ENCODE measurements at places on chromosomes 7 and 10. TPM values are rescaled to one million over a fixed set of nuclear protein-coding genes. Genes with fewer than 3 reads are reported as not detected.
A peak's percentile ranks its signal among the peaks of the same experiment; 100 is the strongest.

LRGUK gene
- 0.40 TPM for total RNA-seq

DNA sequence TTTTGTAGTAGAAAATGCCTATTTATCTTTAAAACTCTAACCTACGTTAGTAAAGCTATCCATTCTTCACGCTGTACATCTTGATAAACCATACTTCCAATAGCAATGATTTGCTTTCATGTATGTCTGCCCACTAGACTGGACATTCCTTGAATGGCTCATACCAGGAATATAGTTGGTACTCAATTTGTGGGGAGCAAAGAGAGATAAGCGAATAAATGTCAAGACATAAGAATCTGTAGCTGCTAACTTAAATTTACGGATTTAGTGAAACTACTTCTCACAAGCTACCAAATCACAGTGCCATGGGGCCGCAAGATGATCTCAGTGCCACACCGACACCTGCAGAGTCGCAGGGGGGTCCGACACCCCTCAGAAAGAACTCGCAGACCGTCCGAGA, 763 bp upstream of the RALA start:
- DNase-seq = no peak

DNA sequence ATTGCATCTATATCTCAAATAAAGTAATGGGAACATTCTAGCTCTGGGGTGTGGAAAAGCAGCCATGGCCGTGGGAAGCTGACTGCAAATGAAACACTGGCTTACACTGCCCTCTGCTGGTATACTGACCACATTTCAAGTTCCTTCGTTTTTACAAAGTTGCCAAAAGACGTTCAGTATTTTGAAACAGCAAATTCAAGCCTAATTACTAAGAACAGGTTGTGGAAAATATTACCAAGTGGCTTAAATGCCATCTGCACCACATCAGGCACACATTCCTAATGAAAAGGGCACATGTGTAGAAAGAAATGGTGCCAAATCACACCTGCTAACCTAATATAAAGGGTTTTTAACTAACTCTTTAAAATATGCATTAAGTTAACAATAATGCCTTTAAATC, 83.9 kb downstream of the JAZF1 start:
- DNase-seq = no peak

DNA sequence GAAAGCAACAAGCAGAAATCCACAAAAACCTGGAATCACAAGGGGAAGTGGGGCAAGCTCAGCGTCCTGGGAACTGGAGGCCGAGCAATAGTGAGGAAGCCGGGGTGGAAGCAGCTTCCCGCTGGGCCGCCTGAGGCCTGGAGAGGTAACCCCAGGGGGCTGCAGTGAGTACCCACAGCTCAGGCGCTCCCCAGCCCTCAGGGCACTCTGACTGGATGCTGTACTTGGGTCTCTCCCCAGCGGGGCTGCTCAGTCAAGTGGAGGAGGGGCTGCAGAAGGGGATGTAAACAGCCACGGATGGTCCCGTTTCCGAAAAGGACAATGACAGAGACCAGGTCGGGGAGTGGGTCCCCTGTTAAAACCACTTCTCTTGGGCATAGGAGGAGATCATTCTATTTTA, 50.3 kb downstream of the SLIT1 start:
- DNase-seq = no peak

EMX2 gene
- total RNA-seq = 0.88 TPM

- no peak for DNase-seq
Measured at GRCh38 chr7:150931199-150931869, 46.8 kb downstream of the KCNH2 start.

DNAJC2 gene
- total RNA-seq = 17.9 TPM

AS3MT gene
- 17.5 TPM for total RNA-seq

- no peak for DNase-seq
Measured at GRCh38 chr10:131387018-131387529, 75.6 kb upstream of the TCERG1L start.

PRR15 gene
- total RNA-seq = 0.49 TPM

GRID2IP gene
- 0.20 TPM for total RNA-seq

CDH23 gene
- total RNA-seq = 2.4 TPM

GRCh38 chr7:105647591-105647990, 66.3 kb upstream of the EFCAB10 start:
- DNase-seq = no peak

PRSS37 gene
- not detected for total RNA-seq

DNA sequence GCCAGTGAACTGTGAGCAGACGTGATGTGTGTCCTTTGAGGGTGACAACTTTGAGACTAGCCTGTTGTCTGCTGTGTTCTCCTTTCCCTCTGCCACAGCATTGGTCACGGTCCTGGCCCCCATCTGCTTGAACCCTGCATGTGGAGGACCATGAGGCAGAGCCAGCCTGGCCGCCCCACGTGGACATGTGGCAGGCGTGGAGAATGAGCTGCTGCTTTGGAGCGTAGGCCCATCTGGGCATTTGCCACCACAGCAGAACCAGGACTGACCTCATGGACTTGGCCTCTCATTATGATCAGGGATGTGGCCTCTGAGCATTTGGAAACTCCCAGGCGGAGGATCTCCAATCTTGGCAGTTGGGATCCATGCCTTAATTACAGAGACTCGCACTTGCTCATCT, 448.5 kb downstream of the TCERG1L start:
- no peak for DNase-seq

- no peak for DNase-seq
Measured at GRCh38 chr7:79984210-79984609, 150.4 kb upstream of the GNAI1 start.

- DNase-seq = no peak
Measured at GRCh38 chr10:69051710-69052487, 36.0 kb upstream of the SRGN start.

DNA sequence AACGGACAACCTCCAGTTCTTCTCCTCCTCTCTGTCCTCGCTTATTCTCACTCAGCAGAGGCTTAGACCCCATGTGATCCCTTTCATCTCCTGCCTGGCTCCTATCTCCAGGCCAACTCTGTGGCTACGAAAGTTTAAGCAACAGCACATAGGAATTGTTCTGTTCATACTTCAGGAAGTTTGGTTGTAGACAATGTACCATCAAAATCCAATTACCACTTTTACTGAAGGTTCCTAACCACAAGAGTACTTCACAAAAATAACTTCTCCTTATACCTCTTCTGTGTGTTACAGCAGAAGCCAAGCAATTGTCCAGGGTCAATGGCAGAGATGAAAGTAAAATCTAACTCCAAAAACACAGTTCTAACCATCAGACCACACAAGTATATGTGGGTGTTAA, 80.0 kb downstream of the SLC25A13 start:
- DNase-seq = no peak

GSTO2 gene
- 0.58 TPM for total RNA-seq

PTPRZ1 gene
- 1.5 TPM for total RNA-seq

- peak; percentile 79 for DNase-seq
Measured at GRCh38 chr7:74606101-74606908, 51.2 kb upstream of the GTF2I start.

DNA sequence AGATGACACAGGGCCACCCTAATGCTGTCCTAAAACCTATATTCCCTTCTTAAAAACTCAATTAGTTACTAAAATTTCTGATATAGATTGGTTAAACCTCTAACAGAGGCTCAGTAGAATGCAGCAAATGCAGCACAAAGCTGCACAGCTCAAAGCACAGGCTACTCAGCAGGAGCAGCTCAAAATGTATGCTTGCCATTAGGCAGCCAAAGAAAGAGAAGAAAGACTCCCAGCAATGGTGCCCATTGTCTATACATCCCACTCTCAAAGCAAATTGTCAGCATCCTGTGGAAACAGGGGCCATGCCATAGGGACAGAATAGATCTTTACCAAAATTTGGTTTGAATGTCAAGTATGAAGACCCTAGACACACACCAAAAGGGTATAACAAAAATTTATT, 73.5 kb downstream of the TFPI2 start:
- DNase-seq = no peak

SPDYE2 gene
- not detected for total RNA-seq

FZD8 gene
- total RNA-seq = 17.8 TPM

MYO1G gene
- 3.0 TPM for total RNA-seq

GRCh38 chr7:121521711-121522400, 125.7 kb upstream of the FAM3C start:
- no peak for DNase-seq
